ENCODE measurements at places on chromosomes 4 and X.

DNA sequence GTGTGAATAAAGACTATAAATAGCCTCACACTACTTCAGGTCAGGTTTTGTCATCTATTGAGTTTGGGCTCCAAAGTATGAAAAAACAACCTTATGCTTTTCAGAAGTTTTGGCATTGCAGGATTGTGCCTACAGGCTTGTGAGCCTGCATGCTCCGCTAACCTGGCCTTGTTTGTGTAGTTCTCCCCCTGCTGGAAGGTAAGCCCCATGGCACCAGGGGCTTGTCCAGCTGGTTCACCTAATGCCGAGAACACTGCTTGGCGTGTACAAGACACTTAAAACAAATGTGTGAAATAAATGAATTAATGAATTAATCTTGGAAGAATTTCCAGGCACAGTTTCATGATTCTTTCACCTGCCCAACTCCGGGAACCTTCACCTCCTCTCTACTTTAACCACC lies 1.8 kb upstream of the HSD17B10 start:
- DNase-seq, result peak; percentile 83

DNA sequence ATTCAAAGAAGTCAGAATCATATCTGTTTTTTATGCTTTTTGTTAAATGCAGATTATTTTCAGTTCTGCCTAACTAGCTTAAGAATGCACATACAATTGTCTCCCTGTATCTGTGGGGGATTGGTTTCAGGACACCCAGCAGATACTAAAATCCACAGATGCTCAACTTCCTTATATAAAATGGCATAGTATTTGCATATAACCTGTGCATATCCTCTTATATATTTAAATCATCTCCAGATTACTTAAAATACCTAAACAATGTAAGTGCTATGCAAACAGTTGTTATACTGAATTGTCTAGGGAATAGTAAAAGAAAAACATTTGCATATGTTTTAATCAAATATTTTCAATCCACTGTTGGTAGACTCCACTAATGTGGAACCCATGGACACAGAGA lies 279.4 kb downstream of the TMA16 start:
- DNase-seq, result no peak

DNA sequence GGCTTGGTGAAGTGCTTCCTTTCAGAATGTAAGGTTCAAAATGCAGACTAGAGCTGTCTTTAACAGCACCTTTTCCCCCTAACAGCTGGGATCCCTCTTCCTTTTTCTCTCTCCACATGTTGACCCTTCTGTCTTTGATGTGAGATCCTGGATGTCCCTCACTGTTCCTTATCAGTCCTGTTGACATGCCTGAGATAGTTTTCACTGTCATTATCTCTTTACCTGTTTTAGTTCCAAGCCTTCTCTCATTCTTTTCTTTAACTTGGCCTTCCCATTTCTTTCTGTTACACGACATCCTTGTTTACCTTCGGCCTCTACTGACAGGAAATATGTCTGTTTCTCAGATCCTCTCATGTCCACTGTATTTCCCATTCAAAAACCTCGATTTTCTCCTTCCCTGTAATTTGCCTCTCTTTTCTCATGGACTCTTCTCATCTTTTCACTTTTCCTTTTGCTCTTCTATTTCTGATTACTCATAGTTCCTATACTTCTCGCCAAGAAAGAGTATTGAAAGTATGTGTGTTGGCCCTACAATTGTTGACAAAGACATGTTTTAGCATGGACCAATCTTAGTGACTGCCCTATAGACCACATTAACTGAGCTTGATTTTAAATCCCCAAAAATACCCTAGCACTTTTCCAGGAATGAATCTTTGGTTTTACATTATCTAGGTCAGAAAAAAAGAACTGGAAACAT lies 1.2 kb upstream of the SOWAHB start:
- no peak for DNase-seq

DNA sequence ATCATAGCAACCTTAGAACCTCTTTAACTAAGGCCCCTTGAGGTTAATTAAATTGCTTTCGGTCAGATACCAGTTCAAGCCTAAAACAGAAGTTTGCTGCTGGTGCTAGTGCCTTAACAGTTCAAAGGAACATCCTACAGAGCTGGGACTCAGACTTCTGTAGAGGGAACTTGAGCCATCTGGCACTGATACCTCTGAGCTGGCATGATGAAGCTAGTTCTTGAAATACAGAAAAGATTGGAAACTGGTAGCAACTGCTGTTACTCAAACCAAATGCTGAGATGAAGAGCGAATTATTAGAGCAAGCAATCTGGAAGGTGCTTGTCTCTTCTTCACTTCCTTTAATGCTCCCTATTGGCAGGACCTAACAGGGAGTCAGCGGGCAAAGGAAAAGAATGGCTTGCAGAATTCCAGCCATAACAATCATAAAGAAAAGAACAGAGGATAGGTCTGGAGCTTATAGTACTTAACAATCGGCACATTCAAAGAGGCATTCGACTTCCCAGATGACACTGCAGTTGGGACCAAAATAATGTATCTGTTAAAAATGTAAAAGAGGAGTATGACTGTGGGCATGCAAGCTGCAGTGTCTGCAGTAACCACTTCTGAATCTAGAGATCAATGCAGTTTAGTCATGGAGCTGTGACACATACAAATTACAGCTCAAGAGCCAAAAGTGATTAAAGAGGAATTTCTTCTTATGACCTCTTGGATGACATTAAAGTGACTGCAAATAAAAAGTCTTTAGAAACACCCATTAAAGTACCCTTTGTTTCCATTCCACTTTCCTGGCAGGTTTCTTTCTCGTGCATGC lies 298.9 kb downstream of the PDGFC start:
- no peak for DNase-seq

- DNase-seq, result no peak
Observed at GRCh38 chrX:132365490-132365889, 123.3 kb downstream of the MBNL3 start.

- no peak for DNase-seq
Observed at GRCh38 chr4:123170843-123171242, 225.8 kb upstream of the SPRY1 start.

DNA sequence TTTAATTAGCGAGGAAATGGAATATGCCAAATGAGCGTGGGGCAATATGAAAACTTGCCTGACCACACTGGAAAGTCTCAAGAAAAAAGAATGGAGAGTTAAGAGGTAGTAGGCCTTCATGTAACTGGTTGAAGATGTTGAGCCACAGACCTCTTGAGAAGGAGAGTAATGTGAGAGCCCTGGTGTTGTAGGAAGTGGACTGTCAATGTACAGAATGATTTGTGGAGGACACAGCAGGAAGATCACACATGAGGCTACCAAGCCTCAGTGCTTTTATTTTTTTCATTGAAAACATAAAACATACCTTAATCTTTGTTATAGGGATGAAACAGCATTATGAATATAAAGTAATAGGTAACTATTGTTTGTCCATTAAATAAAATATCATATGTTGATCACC lies 331.6 kb downstream of the UNC5C start:
- DNase-seq, result no peak

GRCh38 chr4:146545102-146545501 lies 23.4 kb upstream of the SLC10A7 start:
- DNase-seq, result peak; percentile 48

Measured in KBM-7 (cell line).